ENCODE measurements at places on chromosomes 2 and 18.

DNA sequence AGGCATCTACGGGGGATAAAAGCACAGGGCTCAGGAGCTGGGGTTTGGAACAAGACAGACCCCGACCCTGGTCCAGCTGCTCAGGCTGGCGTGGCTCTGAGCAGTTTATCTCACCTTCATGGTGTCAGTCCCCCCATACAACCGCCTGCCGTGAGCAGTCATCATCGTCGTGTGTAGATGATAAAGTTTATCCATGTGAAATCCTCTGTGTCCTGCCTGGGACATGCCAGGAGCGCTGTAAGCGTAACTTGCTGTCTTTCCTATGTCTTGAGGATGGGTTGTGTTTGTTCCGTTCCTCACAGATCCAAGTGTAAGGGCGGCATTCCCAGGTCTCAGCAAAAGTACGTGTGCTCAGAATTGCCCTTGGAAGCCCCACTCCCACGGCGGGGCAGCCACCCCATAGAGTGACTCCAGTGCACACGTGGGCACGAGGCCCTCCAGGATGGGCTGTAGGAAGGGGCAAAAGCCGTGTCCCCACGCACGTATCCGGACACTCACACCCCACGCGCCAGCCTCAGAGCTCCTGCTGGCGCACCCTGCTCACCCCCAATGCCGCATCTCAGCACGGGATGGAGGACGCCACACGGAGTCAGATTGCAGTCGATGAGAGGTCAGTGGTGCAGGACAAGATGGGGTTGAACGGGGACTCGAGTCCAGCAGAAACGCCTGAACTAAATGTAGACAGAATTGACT is 50.9 kb downstream of the ADI1 start:
- DNase-seq, result no peak

GRCh38 chr2:78707776-78708386 is 317.6 kb upstream of the REG3G start:
- no peak for DNase-seq

GRCh38 chr2:154477319-154477718 is 221.2 kb upstream of the KCNJ3 start:
- no peak for DNase-seq

- DNase-seq, result no peak
Observed at GRCh38 chr2:227701556-227701955, 16.3 kb downstream of the SLC19A3 start.

GRCh38 chr2:113138428-113139322 is 11.3 kb downstream of the IL1RN start:
- DNase-seq, result no peak
